ENCODE measurements at places on chromosomes 12 and 14.
A peak's percentile ranks its signal among the peaks of the same experiment; 100 is the strongest.

GRCh38 chr12:1453810-1454209, 140.6 kb downstream of the FBXL14 start:
- no peak overlapping the region for H3K4me3 ChIP-seq
- no peak for ATAC-seq
- no peaks in the 10 kb centered on the region for H3K4me1 ChIP-seq
- no peak overlapping the region for H3K27ac ChIP-seq
- H3K27me3 ChIP-seq = no peaks in the 10 kb centered on the region

- H3K36me3 ChIP-seq = no peaks in the 10 kb centered on the region
- H3K27ac ChIP-seq = peak overlapping the region; percentile 76
- H3K4me3 ChIP-seq = peak overlapping the region; percentile 16
- peaks cover 39% of the 10 kb centered on the region for H3K4me1 ChIP-seq
- no peaks in the 10 kb centered on the region for H3K27me3 ChIP-seq
Observed at GRCh38 chr14:97638864-97639263, 841.7 kb downstream of the VRK1 start.

DNA sequence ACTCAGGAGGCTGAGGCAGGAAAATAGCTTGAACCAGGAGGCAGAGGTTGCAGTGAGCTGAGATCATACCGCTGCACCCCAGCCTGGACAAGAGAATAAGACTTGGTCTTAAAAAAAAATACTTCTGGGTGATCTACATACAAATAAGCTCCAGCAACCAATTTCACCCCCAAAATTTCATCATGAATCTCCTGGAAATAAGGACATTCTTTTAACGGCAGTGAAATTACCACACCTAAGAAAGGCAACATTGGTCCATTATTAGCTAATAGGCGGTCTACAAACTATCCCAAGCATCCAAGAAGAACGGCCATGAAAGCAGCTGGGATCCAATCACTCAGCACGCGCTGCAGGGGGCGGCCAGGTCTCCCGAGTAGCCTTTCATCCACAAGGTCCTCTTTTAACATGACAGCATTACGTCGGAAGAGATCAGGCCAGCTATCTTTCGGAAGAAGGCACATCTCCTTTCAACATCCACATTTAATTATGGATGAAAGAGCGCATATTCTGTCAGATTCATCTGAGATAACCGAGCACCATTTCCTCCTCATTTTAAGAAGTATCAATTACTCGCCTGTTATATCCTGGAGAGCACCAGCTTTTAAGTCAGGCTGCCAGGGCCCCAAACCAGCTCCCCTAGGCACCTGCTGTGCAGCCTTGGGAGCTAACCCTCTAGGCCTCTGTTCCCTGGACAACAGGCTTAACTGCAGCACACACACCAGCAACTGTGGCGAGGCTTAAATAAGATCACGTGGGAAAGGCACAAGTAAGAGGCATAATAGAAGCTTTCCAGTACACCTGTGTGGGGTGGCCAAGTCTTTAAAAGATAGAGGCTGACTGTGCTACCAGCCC, 4.2 kb downstream of the SLC15A4 start:
- H3K4me3 ChIP-seq = no peak overlapping the region
- H3K36me3 ChIP-seq = peaks cover 32% of the 10 kb centered on the region
- no peak overlapping the region for H3K27ac ChIP-seq
- H3K27me3 ChIP-seq = no peaks in the 10 kb centered on the region
- no peak for ATAC-seq
- peaks cover 38% of the 10 kb centered on the region for H3K4me1 ChIP-seq

GRCh38 chr14:88791252-88791621, 1.5 kb downstream of the EML5 start:
- H3K4me3 ChIP-seq = peak overlapping the region; percentile 80
- ATAC-seq = no peak
- H3K36me3 ChIP-seq = no peaks in the 10 kb centered on the region

DNA sequence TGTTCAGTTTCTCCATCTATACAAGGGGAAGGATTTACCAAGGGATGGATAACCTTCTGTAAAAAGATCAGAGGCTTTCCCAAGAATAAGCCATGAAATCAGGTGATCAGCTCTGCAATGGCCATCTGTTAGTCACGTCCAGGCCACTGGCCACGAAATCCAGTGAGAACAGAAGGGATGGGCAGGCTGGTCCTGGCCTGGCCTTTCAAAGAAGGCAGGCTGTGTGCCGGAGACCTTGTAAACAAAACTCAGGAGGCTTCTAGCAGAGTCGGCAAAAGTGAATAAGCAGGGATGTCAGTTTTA, 68.5 kb downstream of the RNF34 start:
- ATAC-seq = no peak
- H3K27ac ChIP-seq = no peak overlapping the region
- H3K27me3 ChIP-seq = no peaks in the 10 kb centered on the region
- H3K4me1 ChIP-seq = peaks cover 18% of the 10 kb centered on the region

GRCh38 chr14:67270145-67270753, 29.0 kb downstream of the PALS1 start:
- peaks cover 6% of the 10 kb centered on the region for H3K4me1 ChIP-seq
- ATAC-seq = no peak
- H3K27me3 ChIP-seq = no peaks in the 10 kb centered on the region
- H3K4me3 ChIP-seq = no peak overlapping the region

DNA sequence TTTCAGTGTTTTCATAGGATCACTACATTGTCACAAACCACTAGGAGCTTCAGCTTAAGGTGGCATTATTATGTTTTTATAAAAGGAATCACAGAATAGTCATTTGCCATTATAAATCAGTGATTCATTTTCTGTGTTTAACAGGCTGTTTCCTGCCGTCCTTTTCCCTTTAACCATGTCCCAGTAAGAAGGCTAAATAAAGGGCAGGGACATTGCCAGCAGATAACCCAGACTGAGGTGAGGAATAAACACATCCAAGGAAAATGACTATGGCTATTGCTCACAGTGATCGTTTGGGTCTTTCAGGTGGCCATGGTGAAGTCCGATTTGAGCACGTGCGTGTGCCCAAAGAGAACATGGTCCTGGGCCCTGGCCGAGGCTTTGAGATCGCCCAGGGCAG, 17.9 kb upstream of the ALDH2 start:
- ATAC-seq = no peak
- peaks cover 66% of the 10 kb centered on the region for H3K36me3 ChIP-seq
- no peak overlapping the region for H3K4me3 ChIP-seq
- H3K4me1 ChIP-seq = no peaks in the 10 kb centered on the region
- H3K27ac ChIP-seq = no peak overlapping the region

- no peak for ATAC-seq
- H3K4me1 ChIP-seq = no peaks in the 10 kb centered on the region
Observed at GRCh38 chr12:2281446-2281845, 228.7 kb downstream of the CACNA1C start.

GRCh38 chr14:51334566-51334965, 94.5 kb downstream of the TMX1 start:
- H3K4me3 ChIP-seq = no peak overlapping the region
- no peaks in the 10 kb centered on the region for H3K36me3 ChIP-seq
- H3K27me3 ChIP-seq = peaks cover 22% of the 10 kb centered on the region
- no peaks in the 10 kb centered on the region for H3K4me1 ChIP-seq

- H3K36me3 ChIP-seq = peaks cover 56% of the 10 kb centered on the region
- peaks cover 24% of the 10 kb centered on the region for H3K4me1 ChIP-seq
- ATAC-seq = no peak
- H3K27ac ChIP-seq = peak overlapping the region; percentile 96
Observed at GRCh38 chr12:56337753-56338251, 882 bp upstream of the IL23A start.

GRCh38 chr12:14946861-14947260, 8.5 kb upstream of the ERP27 start:
- peak overlapping the region; percentile 95 for H3K27ac ChIP-seq
- peak overlapping the region; percentile 81 for H3K4me3 ChIP-seq
- peaks cover 51% of the 10 kb centered on the region for H3K4me1 ChIP-seq
- no peak for ATAC-seq
- no peaks in the 10 kb centered on the region for H3K27me3 ChIP-seq

Measured in activated T-helper 17 cell treated with anti-CD3 and anti-CD28 coated beads, Interleukin-2, amount 50 U/mL, for 72 hours (primary cell).